B cell (primary cell): ENCODE measurements at places on chromosomes 2 and 18. TPM values are rescaled to one million over a fixed set of nuclear protein-coding genes. Genes with fewer than 3 reads are reported as not detected.

Gene IL1A
- 0.19 TPM in 1 of 2 replicates, not detected in the other for total RNA-seq

Gene ALS2
- 15.8 and 16.7 TPM in 2 replicates for total RNA-seq

Gene LYPD1
- total RNA-seq, result 0.22 TPM in 1 of 2 replicates, not detected in the other

Gene LCT
- total RNA-seq, result 0.07 and 0.10 TPM in 2 replicates

Gene EFR3B
- 0.12 and 0.15 TPM in 2 replicates for total RNA-seq

Gene PMAIP1
- total RNA-seq, result 67.2 and 69.6 TPM in 2 replicates

Gene ANKAR
- 23.4 and 24.8 TPM in 2 replicates for total RNA-seq

Gene DOK6
- total RNA-seq, result not detected in 2 replicates

Gene LYPD6
- total RNA-seq, result not detected in 2 replicates

Gene ZBTB7C
- total RNA-seq, result not detected in 2 replicates

Gene IL1RL1
- total RNA-seq, result not detected in 2 replicates

Gene ZNG1B
- 42.0 and 46.8 TPM in 2 replicates for total RNA-seq

Gene PRKAG3
- not detected in 2 replicates for total RNA-seq

Gene DQX1
- 0.57 and 0.87 TPM in 2 replicates for total RNA-seq

Gene TUBB8B
- total RNA-seq, result 0.49 and 0.95 TPM in 2 replicates

Gene RNF125
- 5.6 and 6.4 TPM in 2 replicates for total RNA-seq

Gene PSMA8
- total RNA-seq, result 0.91 and 1.0 TPM in 2 replicates

Gene CXCR4
- total RNA-seq, result 2,047 and 2,119 TPM in 2 replicates

Gene XDH
- not detected in 2 replicates for total RNA-seq

Gene NDUFS1
- total RNA-seq, result 42.4 and 46.3 TPM in 2 replicates
